ENCODE measurements at places on chromosomes 7 and 10.
A peak's percentile ranks its signal among the peaks of the same experiment; 100 is the strongest.

GRCh38 chr7:79436378-79436777, 17.1 kb downstream of the MAGI2 start:
- no peak for DNase-seq

GRCh38 chr7:98730326-98730725, 113.2 kb downstream of the NPTX2 start:
- DNase-seq: no peak

GRCh38 chr10:114376523-114376922, 27.8 kb downstream of the AFAP1L2 start:
- DNase-seq: no peak

GRCh38 chr10:2641028-2641427, 426.3 kb upstream of the PFKP start:
- DNase-seq: no peak

DNA sequence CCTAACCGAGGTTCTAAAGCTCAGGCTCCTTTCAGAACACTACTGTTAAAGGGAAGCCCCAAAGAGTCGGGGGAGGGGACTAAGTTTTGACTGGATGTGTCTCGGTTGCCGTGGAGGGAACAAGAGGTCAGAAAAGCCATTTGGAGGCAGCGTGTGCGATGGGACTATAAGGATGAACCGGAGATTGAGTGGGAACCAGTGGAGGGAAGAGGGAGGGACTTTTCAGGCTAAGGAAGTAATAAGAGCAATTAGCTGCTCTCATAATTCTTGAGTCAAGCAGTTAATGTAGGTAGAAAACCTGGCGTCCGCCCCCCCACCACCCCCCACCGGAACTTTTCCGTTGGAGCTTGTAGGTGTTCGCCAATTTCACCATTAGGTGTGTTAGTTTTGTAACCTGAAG, 491 bp upstream of the AKAP9 start:
- DNase-seq: no peak

GRCh38 chr10:63294781-63295180, 161.7 kb downstream of the NRBF2 start:
- DNase-seq: no peak

GRCh38 chr10:36450380-36450779, 675.0 kb upstream of the ANKRD30A start:
- no peak for DNase-seq

- peak; percentile 79 for DNase-seq
Observed at GRCh38 chr10:47402641-47403301, 18.7 kb upstream of the ZNF488 start.

DNA sequence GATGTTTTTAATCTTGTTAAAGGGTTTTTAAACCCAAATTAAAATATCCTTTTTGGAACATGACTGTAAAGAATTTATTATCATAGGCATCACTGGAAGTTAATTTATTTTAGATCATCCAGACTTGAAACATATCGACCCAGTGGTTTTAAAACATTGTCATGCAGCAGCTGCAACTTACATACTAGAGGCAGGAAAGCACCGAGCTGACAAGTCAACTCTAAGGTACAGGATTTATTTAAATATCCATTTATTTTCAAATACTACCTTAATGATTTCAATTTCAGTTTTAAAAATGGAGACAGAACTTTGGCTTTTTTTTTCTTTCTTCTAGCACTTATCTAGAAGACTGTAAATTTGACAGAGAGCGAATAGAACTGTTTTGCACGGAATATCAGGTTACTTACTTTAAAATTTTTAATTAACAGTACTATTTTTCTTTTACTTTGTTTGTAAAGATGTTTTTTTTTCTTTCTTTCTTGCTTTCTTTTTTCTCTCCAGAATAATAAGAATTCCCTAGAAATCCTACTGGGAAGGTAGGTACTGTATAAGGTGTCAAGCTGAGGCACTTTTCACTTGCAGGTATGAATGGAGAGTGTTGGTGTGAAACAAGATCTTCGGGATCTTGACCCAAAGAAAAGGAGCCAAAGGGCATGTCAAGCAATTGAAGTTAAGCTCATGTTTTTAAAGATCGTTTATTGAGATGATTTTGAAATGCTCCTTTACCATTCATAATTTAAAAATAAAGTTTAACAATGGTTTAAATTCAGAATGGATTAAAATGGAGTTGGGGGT, 1.8 kb downstream of the COMMD3 start:
- DNase-seq: no peak
